Activated CD4-positive, alpha-beta T cell treated with anti-CD3 and anti-CD28 coated beads for 24 hours (primary cell): ENCODE measurements at places on chromosomes 1 and 21.

DNA sequence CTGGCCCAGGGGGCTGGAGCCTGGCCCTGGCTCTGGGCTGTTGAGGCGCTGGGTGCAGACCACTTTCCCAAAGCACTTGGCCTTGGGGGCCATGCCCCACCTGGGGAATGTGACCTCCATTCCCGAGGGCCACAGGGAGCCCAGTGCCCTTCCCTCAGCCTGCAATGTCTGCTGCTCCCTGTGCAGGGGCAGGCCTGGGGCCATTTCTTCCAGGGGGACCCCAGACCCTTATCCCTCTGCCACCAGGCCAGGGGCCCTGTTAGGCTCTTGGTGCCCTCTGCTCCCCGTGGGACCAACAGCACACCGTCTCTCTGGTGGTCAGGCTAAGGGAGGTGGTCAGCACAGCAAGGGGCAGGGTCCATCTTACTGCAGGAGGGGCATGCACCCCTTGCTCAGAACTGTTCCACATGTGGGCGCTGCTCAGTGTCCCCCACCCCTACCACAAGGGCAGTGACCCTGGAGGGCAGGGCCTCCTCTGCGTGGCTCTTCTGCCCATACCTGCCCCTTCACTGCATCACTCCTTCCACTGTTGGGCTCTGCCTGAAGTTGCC lies 1.1 kb upstream of the TMEM52 start:
- DNase-seq: no peak

GRCh38 chr1:155309423-155310021 lies 856 bp downstream of the FDPS start:
- no peak for DNase-seq

DNA sequence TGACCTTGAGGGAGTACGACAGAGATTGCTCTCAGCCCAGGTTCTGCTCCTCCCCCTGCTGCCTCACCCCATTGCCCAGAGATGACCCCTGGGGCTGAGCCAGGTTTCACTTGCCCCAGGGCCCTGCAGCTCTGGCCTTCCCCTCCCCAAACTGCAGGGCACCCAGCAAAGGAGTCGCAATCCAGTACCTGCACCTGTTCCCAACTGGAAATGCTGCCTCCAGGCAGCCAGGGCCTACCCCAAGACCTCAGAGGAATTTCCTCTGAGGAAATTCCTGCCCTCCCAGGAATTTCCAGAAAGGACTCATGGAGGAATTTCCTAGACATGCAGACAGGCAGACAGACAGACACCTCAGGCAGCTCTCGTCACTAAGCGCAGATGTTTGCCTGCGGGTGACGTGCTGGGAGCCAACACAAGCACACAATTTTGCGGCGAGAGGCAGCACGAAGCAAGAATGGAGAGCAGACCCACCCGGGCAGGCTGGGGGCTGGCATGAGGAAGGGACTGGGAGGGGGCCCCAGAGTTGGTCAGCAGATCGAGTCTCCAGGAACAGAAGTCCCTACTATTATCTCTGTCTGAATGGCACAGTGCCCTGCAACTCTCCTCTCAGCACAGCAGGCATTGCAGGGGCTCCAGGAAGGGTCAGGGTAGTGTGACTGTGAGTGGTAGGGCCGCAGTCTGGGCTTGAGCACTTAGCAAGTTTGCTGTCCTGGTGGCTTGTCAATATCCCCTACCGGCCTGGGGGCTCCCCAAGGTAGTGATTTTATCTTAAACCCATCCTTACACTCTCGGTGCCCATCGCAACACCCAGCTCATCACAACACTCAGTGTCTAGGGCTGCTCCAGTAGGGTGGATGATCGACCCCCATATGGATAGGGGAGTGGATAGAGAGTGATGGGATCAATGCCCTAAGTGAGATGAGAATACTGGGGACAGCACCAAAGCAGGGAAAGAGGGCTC lies 2.9 kb upstream of the EFNA1 start:
- no peak for DNase-seq

GRCh38 chr1:99570486-99571089 lies 75.3 kb upstream of the PALMD start:
- no peak for DNase-seq

DNA sequence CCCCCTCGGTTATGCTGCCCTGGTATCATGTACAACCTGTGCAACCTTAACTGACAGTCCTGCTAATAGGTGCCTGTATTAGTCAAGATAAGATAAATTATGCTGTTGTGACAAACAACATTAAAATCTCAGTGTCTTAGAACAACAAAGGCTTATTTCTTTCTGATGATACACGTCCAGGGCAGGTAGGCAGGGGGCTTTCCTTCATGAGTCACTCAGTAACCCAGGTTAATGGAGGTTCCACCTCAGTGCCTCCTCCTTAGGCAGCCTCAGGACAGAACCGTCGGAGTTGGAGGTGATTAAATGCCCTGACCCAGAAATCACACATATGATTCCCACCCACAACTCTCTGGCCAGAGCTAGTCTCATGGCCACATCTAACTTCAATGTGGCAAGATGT lies 94.6 kb upstream of the CASZ1 start:
- no peak for DNase-seq

DNA sequence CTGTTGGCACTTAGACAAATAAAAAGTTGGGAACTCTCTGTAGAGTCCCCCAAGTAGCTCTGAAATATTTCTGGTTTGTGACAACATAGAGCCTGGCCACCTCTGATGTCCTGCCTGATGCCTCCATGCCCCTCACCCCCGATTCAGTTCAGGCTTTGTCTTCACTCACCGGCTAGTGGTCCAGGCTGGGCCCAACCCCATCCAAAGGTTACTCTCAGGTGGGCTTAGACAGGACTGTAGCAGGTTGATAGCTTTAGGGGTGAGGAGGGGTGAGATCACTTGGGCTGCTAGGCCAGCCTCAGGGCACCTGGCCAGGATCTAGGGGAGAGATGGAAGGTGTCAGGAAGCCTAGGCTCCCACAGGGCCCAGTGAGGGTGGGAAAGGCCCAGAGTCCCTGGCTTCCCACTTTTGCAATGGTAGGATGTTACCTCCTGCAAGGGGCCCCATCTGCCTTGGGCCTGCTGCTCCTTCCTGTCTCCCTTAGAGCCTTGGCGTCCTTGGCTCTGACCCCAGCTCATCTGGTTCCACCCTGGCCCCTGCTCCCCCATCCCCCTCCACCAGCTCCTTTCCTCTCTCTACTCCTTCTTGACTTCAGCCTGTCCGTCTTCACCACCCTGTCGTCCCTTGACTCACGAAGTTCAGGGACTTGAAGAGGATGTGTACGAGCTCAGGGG lies 6.7 kb downstream of the EPS8L3 start:
- no peak for DNase-seq

- DNase-seq: no peak
Measured at GRCh38 chr1:93350322-93350721, 4.6 kb downstream of the DR1 start.

DNA sequence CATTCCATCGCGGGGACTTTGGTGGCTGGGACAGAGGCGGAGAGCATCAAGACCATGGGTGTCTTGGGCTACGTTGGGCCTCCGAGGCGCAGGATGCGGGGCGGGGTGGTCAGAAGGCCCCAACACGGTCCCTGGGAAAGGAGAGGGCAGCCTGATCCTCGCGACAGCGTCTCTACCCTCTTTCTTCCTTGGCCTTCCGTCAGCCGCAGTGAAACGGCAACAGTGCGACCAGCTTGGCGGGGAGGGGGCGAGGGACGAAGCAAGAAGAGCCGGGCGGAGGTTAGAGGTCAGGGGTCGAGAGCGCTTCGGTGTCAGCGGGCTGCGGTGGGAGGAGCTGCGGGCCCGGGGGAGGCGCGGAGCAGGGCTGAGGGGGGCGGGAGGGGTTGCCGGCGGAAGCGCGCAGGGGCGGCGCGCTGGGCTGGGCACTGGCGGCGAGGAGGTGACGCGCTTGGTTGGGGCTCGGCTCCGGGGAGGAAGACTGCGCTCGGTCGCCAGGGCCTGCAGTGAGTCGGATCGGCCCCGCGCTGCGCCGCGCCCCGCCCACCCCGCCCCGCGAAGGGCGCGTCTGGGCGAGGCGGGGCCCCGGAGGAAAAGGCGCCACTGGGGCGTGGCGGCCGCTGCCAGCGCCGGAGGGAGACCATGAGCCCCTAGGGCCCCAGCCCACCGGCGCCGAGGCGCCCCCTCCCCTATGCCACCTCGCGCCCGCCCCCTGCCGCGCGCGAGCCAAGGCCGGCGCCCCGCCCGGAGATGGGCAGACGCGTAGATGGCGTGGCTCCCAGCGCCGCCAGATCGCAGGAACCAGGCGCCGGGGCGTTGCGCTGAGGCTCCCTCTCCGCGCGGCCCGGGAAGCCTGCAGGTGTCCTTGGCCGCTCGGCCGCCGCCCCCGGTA lies at the start of gene KCNC4:
KCNC4 (plus strand) TSS at position 600 of the 889 bp plus-strand sequence. CDS start 1,186 bp downstream, outside the sequence.
- DNase-seq: peak; percentile 79

- DNase-seq: peak; percentile 51
Measured at GRCh38 chr1:26838474-26839338, 12.2 kb downstream of the ZDHHC18 start.

DNA sequence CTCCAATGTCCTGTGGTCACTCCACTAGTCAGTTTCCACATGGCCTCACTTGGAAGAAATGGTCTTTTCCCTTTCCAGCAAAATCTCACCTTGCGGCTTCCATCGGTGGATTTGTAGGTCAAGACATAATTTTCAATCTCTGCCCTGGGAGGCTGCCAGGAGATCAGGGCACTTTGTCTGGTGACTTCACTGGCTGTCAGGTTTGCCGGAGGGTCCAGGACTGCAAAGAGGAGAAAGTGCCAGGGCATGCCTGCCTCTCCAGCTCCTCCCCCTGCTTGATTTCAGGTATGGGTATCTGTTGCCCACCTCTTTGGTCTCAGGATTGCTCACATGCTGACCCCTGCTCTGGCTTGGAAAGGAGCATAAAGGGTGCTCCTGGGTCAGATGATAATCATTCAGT lies 162.8 kb upstream of the KIAA0040 start:
- DNase-seq: no peak

DNA sequence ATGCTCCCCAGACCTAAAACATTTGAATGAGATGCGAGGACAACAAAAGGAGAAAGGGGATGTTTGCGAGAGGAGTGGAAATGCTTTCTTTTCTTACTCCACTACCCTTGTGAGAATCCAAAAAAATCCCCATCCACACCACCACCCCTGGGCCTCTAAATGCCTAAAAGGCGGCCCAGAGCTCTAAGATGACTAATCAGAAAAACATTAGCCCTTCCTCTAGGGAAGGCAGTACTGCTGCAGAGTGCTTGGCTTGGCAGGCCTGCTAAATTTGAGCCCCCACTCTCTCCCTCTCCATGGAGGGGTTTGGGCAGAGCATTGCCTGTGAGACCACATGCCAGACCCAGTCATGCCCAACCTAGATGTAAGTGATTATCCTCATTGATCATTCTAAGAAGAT lies 347.9 kb downstream of the USH2A start:
- DNase-seq: no peak

- DNase-seq: no peak
Measured at GRCh38 chr1:197921235-197922069, 4.3 kb downstream of the LHX9 start.

- no peak for DNase-seq
Measured at GRCh38 chr1:247209396-247209795, 37.6 kb upstream of the ZNF124 start.

- DNase-seq: no peak
Measured at GRCh38 chr21:45992301-45993209, 11.0 kb downstream of the COL6A1 start.

- DNase-seq: no peak
Measured at GRCh38 chr1:51578383-51579109, 38.3 kb upstream of the OSBPL9 start.

- no peak for DNase-seq
Measured at GRCh38 chr1:224377676-224378006, 21.0 kb downstream of the CNIH4 start.

DNA sequence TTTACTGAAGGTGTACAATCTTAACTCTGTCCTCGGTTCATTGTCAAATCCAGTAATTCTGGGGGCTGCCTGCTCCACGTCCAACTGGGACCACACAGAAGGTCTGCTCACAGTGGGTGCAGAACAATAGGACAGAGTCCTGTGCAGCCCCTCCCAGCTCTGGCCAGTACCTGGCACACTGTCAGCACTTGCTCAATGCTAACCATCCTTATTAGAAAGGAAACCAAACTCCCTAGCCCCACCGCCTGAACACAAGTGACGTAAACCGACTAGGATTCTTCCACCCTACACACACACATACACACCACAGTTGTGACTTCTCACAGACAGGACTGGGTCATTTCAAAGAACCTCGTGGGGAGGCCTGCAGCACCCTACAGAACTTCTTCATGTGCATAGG lies 5.2 kb downstream of the BCAR3 start:
- DNase-seq: no peak

DNA sequence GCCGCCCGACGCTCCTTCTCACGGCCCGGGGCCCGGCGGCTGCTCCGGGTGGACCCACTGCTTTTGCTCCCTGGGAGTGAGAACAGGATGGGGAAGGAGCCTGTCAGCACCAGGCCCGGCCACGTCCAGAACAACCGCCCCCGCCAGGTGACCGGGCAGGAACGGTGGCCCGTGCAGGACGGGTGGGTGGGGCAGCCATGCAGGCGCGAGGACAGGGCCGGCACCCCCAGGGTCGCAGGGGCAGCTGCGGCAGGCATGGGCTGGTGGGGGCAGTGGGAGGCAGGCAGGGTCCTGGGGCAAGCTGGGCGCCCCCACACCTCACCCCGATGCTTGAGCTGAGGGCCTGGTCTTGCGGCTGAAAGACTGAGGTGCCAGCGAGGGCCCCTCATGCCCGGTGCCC lies 5.4 kb downstream of the TAS1R3 start:
- DNase-seq: no peak

GRCh38 chr21:32143241-32143939 lies 135.5 kb downstream of the MIS18A start:
- DNase-seq: no peak

- DNase-seq: no peak
Measured at GRCh38 chr1:45458894-45459293, 32.1 kb downstream of the TESK2 start.

GRCh38 chr1:219650880-219651279 lies 38.0 kb upstream of the ZC3H11B start:
- no peak for DNase-seq

DNA sequence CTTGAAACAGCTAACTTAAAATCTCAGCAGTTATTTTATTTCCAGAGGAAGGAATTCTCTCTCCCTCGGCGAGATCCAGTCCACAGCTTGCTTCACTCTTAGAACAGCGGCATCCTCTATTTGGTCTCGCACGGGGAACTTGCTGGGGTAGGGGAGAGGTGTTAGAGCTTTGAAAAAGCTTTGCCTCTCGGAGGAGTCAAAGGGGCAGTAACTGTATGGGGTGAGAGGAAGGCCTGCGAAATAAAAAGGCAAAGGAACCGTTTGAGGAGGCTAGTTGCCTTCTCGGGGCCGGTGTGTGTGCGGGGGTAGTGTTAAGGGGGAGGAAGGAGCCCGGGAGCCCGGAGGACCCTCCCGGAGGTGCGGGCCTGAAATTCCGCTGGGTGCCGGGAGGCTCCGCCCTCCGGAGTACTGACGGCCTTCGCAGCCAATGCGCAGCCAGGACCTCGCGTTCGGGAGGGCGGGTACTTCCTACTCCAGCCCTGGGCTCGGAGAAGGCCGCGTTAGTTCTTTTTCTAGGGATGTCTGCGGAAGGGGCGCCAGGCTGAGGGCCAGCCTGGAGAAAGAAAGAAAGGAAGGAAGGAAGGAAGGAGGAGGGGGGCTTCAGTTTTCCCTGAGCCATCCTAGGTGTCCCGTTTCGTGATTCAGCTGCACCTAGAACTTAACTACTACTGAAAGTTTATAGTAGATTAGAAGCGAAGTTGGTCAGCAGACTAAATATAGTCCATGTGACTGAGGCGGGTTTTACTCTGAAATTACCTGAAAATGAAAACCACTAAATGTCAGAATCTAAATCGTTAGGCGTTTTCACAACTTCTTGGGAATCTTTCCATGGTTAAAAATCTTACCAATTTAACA lies 2.2 kb downstream of the NEK7 start:
- peak; percentile 74 for DNase-seq

- no peak for DNase-seq
Measured at GRCh38 chr1:160781914-160782689, 13.9 kb upstream of the LY9 start.
